ENCODE measurements at places on chromosomes 6 and 20.

- no peak for DNase-seq
Measured at GRCh38 chr6:35776364-35777215, at the start of gene CLPSL2. TSS of gene CLPSL2 (plus strand) at chr6:35776598. CDS start at chr6:35776619, 21 bp downstream.

- DNase-seq = no peak
Measured at GRCh38 chr6:165889636-165890403, 226.8 kb upstream of the PDE10A start.

DNA sequence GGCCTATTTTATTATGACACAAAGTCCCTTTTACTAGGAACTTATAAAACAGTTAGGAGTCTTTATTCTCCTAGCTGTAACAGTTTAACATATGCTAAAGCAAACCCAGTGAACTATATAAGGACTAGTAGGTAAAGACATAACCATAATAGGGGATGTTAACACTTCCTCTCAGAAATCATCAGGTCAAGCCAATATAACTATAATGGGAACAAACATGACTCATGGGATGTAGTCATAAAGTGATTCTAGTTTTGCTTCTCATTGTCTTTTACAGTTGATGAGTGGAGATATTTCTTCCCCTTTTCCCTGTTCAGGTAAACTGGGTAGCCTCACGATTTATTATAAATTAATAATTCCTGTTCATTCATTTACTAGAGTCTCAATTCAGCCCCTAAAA is 9.7 kb downstream of the PTCHD4 start:
- DNase-seq = no peak

DNA sequence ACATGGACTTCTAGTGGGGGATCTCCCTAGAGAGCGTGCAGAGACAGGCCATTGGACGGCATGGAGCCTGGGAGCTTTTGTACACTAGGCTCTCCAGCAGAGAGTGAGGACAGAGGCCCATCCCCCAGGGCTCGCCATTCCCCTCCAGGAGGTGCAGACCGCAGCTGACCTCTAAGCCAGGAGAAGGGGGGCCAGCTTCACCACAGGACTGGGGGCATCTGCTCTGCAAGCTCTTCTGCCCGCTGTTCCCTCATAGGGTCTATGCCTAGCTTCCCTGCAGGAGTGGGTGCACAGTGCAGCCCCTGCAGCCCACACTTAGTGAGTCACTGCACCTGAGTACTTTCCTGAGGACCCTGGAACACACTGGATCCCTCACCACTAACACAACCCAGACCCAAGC is 94.4 kb downstream of the FHL5 start:
- DNase-seq = no peak

DNA sequence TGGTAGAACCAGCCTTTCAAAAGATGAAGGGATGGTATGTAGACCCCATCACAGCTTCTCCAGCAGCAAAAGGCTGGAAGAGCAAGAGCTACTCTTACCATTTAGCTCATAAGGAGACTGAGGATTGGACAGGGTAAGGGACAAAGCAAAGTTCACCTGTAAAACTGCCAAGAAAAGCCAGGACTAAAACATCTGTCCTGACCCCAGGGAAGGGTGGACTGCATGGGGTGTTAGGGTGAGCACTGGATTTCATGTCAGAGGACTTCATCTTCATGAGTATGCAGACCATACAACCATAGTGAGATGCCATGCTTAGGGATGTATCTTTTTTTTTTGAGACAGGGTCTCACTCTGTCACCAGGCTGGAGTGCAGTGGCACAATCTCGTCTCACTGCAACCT is 19.3 kb downstream of the AHCY start:
- no peak for DNase-seq

DNA sequence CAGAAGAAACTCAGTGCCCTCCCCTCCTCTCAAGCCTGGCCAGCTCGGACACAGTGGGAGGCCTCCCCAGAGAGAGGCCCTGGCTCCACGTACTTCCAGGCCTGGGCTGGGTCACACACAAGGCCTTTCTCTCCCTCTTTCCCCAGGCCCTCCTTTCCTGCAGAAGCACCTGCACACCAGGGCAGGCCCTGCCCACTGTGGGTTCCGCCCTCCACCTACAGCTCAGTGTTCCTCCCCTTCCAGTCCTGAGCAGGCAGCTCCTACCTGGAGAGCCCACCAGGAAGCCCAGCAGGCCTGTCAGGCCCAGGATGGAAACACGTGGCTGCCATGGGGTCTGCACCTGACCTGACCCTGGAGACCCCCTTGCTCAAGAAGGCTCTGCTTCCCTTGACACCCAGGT is 18.9 kb downstream of the HLA-F start:
- no peak for DNase-seq

DNA sequence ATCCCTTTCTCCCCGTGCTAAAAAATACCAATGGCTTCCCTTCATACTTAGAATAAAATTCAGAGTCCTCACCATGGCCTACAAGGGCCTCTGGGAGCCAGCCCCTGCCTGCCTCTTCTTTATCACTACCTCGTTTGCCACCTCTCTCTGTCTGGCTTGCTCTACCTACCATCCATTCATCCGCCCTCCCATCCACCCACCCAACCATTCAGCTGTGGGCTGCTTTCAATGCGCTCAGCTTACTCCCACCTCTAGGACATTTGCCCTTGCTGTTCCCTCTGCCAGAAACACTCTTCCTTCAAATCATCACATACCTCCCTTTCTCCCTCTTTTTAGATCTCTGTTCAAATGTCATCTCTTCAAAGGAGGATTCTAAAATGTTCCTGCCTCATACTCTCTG is 44.4 kb downstream of the PACSIN1 start:
- DNase-seq = no peak
